Hematopoietic multipotent progenitor cell treated with erythropoietin and hydrocortisone succinate and interleukin-3 and kit ligand, for 4 days (in vitro differentiated cells): ENCODE measurements at places on chromosomes 3 and 15.
A peak's percentile ranks its signal among the peaks of the same experiment; 100 is the strongest.

DNA sequence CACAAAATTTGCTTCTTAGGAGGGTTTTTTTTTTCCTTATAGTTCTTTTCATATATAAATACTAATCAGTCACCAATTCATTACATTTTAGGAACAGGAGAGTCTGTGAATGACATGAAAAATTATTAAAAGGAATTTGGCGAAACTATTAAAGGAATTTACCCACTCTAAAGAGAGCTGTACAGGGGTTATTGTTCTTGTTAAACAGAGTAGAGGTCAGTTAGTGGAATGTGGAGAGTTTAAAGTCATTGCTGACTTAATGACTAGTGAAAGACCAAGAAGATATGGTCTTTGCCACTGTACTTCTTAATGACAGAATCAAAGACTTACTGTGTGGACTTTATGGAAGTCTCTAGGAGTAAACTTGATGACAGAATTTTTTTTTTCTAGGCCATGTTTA is 333.6 kb upstream of the C2CD4B start:
- DNase-seq: no peak

- no peak for DNase-seq
Measured at GRCh38 chr15:92812271-92812670, 87.9 kb upstream of the CHD2 start.

GRCh38 chr3:79497447-79498111 is 270.2 kb downstream of the ROBO1 start:
- peak; percentile 33 for DNase-seq

GRCh38 chr3:150627557-150627956 is 24.4 kb downstream of the SELENOT start:
- no peak for DNase-seq
